Breast epithelium (tissue), 4 donors: ENCODE measurements at places on chromosomes 2 and 18.

- H3K27ac ChIP-seq: peak overlapping the region; percentile 11
- DNase-seq: no peak
- no peaks in the 10 kb centered on the region for H3K4me1 ChIP-seq
- H3K4me3 ChIP-seq: no peak overlapping the region
- H3K36me3 ChIP-seq: no peaks in the 10 kb centered on the region
These were observed 18.2 kb upstream of the ACSL3 start for GRCh38 chr2:222842491-222843174.

- H3K27ac ChIP-seq: no peak overlapping the region
- H3K27me3 ChIP-seq: no peaks in the 10 kb centered on the region
- H3K4me3 ChIP-seq: no peak overlapping the region
These were observed 443.6 kb upstream of the HNRNPA3 start for GRCh38 chr2:176769021-176769420.

DNA sequence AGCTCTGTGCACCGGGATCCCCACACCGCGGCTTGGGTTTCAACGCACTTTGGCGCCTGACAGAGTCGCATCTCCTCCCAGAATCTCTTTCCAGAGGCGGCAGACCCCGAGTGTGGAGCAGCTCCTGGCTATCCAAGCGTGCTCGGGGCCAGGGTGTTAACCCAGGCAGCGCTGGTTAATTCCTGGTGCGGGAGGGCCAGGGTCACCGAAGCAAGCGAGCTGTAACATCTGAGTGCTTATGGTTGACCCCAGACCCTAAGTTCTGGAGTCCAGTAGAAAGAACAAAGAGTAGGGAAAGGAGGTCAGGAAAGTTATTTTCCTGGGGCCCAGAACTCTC is 566 bp upstream of the OSR1 start:
- no peak for DNase-seq
- no peaks in the 10 kb centered on the region for H3K27me3 ChIP-seq
- no peaks in the 10 kb centered on the region for H3K36me3 ChIP-seq
- H3K4me3 ChIP-seq: peak overlapping the region; percentile 71
- H3K27ac ChIP-seq: peak overlapping the region; percentile 74

DNA sequence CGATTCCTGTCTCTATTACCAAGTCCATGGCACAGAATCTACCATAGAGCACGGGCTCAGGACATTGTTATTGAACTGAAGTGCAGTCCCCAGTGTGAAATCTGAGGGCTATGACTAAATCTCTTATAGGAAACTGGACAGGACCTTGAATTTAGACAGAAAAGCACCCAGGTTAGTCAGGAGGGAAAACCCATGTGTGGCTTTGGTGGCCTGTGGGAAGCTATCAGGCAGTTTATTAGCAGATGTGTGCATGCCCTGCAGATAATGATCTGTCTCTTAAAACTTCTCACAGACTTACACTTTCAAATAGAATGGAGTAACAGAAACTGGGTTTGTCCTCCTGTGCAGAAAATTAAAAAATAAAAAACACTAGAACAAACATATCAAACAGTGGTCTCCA is 610.0 kb upstream of the RAB6C start:
- no peak for DNase-seq
- no peak overlapping the region for H3K4me3 ChIP-seq
- no peaks in the 10 kb centered on the region for H3K4me1 ChIP-seq
- no peaks in the 10 kb centered on the region for H3K36me3 ChIP-seq
- no peak overlapping the region for H3K27ac ChIP-seq
- H3K27me3 ChIP-seq: no peaks in the 10 kb centered on the region

DNA sequence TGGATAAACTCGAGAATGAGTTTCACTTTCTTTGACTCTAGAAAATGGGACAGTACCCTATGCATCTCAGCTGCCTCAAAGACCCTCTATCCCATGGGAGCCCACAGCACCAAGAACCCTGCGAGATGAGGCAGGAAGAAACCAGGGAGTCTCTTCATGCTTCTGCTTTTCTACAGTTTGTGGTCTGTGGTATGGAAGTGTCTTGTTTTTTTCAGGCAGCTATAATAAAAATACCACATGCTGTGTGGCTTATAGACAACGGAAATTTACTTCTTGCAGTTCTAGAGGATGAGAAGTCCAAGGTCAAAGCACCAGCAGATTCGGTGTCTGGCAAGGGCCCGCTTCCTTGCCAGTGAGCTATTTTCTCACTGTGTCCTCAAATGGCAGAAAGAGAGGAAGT is 257.9 kb downstream of the SUCLG1 start:
- H3K27me3 ChIP-seq: no peaks in the 10 kb centered on the region
- no peak for DNase-seq
- no peaks in the 10 kb centered on the region for H3K36me3 ChIP-seq
- no peak overlapping the region for H3K27ac ChIP-seq
- H3K4me1 ChIP-seq: no peaks in the 10 kb centered on the region

DNA sequence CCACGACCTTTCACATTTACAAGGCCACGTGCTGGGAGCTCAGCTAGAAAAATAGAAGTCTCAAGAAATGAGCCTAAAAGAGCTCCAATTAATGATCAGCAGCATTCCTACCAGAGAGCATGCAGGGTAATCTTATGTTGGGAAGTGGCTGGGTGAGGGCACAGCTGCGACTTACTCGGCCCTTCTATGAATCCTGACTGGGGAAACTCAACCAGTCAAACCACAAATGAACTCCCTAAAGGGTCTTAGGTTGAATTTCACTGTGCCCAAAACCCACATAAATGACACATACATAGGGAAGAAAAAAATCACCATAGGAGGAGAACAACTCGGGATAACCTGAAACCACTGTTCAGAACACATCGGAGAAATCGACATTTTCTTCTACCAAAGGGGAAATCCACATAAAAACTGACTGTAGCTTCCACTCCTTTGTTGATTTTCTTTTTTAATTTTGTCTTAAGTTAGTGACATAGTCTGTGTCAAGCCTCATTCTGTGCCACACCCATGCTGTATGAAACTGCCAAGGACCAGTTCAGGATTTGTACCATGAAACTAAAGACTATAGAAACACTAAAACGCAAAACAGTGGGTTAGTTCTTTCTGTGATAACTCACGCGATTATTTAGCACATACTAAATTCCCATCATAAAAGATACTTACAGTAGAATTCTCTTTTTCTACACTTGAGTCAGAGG is 54.7 kb downstream of the UXS1 start:
- H3K36me3 ChIP-seq: no peaks in the 10 kb centered on the region
- H3K27me3 ChIP-seq: no peaks in the 10 kb centered on the region
- H3K4me3 ChIP-seq: no peak overlapping the region

- no peak overlapping the region for H3K27ac ChIP-seq
- H3K27me3 ChIP-seq: no peaks in the 10 kb centered on the region
- no peaks in the 10 kb centered on the region for H3K4me1 ChIP-seq
- no peak overlapping the region for H3K4me3 ChIP-seq
These were observed 225.5 kb upstream of the GALNT5 start for GRCh38 chr2:157032017-157032416.

GRCh38 chr2:28488858-28489575 is 6.8 kb upstream of the PLB1 start:
- no peak for DNase-seq
- no peaks in the 10 kb centered on the region for H3K4me1 ChIP-seq
- no peaks in the 10 kb centered on the region for H3K27me3 ChIP-seq

DNA sequence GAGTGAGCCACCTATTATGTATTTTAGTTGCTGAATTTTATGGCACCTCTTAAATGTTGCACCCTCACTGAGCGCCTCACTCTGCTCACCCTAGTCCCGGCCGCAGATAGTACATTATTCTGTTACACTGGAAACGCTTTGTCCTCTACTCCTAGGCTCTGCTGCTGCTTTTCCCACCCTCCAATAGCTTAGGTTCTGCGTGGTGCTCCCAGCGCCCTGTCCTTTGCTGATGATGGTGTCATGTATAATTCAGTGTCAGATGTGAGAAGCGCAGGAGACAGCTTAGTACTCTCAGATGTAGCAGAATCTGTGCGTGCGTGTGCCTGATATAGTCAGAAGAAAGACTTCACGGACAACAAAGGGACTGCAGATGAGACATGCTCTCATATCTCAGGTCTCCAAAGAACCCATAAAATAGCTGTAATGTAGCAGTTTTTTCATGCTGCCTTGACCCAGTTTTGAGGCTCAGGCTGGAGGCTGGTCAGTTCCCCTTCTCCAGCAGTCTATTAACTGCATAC is 1.4 kb upstream of the REEP1 start:
- H3K27me3 ChIP-seq: peaks cover 42% of the 10 kb centered on the region
- DNase-seq: no peak
- H3K36me3 ChIP-seq: no peaks in the 10 kb centered on the region
- H3K4me1 ChIP-seq: no peaks in the 10 kb centered on the region

GRCh38 chr2:122366427-122366826 is 611.0 kb downstream of the TSN start:
- H3K4me3 ChIP-seq: no peak overlapping the region
- no peaks in the 10 kb centered on the region for H3K27me3 ChIP-seq
- H3K4me1 ChIP-seq: no peaks in the 10 kb centered on the region
- H3K36me3 ChIP-seq: no peaks in the 10 kb centered on the region

GRCh38 chr2:130749641-130750040 is 5.7 kb upstream of the AMER3 start:
- no peak overlapping the region for H3K27ac ChIP-seq
- no peaks in the 10 kb centered on the region for H3K4me1 ChIP-seq
- no peak overlapping the region for H3K4me3 ChIP-seq
- no peaks in the 10 kb centered on the region for H3K27me3 ChIP-seq

GRCh38 chr2:1726558-1726957 is 17.8 kb downstream of the PXDN start:
- H3K4me1 ChIP-seq: peaks cover 6% of the 10 kb centered on the region
- no peak overlapping the region for H3K4me3 ChIP-seq
- no peak overlapping the region for H3K27ac ChIP-seq

DNA sequence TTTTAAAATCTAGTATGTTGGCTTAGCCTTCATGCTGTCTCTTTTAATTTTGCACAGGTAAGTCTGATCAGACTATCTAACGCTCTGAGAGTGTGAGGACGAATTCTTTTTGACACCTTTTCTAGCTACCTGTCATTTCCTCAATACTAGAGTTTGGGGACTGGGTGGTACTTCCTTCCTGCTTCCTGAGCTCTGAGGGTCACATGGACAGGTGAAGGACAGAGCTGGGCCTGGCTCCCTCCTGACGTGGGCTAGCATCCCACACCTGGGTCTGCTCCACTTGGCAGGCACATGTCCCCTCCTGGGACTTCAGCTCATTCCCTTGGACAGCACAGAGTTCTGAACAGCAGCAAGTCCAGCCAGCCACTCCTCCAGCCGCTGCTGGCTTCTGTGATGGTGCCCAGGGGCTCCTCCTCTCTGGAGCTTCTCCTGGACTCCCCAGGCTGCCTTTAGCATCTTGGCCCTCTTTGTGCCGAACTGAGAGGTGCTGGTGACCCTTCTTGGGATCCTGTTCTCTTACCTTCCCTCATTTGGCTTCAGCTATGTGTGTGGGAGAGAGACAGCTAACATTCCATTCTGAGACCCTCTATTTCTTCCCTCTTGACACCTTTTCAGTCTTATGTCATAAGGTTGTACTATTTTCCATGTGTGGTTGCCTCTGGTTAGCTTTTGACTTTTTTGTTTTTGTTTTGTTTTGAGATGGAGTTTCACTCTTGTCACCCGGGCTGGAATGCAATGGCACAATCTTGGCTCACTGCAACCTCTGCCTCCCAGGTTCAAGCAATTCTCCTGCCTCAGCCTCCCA is 106.9 kb downstream of the B3GNT2 start:
- H3K4me3 ChIP-seq: no peak overlapping the region
- H3K27me3 ChIP-seq: no peaks in the 10 kb centered on the region
- no peaks in the 10 kb centered on the region for H3K4me1 ChIP-seq
- H3K27ac ChIP-seq: no peak overlapping the region
- H3K36me3 ChIP-seq: no peaks in the 10 kb centered on the region

GRCh38 chr2:134603966-134604365 is 114.8 kb downstream of the TMEM163 start:
- H3K4me1 ChIP-seq: no peaks in the 10 kb centered on the region
- H3K27me3 ChIP-seq: no peaks in the 10 kb centered on the region
- no peak overlapping the region for H3K27ac ChIP-seq
- no peak for DNase-seq
- no peaks in the 10 kb centered on the region for H3K36me3 ChIP-seq
- no peak overlapping the region for H3K4me3 ChIP-seq

DNA sequence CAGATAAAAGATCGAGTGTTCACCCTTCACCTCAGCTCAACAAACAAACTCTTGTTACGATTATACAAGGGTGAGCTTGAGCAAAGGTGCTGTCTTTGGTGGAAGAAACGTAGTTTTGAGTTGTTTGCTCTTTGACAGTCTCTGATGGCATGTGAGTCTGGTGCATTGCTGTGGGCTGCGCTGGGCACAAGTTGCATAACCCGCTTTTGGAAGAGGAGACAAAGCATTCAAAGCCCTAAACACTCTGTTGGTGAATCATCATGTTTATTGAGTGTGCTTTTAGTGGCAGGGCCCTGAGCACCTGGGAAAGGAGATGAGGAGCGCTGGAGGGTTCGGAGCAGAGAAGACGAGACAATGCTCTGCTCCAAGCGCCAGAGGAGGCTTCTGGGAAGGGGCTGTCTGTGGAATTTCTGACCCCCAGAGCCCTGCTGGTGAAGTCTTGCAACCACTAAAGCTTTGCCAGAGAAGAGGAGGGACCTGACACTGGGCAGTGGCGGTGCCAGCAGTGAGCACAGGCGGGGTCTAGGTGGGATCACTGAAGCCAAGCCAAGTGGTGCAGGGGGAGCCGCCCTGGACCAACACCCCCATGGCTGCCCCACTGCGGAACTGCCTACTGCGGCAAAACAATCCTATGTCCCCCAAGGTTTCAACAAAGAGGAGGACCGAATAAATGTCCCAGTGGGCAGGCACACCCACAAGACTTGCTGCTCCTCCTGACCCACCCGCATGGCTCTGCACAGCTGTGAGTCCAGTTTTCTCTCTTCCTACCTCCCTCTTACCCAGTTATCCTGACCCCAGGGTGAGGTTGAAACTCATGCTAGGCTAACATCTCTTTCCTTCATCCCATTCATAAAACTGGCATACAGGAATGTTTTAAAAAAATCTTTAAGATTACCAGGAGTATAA is 64.0 kb downstream of the TNFRSF11A start:
- no peak for DNase-seq
- no peaks in the 10 kb centered on the region for H3K27me3 ChIP-seq
- no peaks in the 10 kb centered on the region for H3K4me1 ChIP-seq

GRCh38 chr2:84197901-84198300 is 261.2 kb downstream of the SUCLG1 start:
- no peak overlapping the region for H3K4me3 ChIP-seq
- no peaks in the 10 kb centered on the region for H3K27me3 ChIP-seq
- no peaks in the 10 kb centered on the region for H3K4me1 ChIP-seq
- H3K36me3 ChIP-seq: no peaks in the 10 kb centered on the region
- no peak for DNase-seq

DNA sequence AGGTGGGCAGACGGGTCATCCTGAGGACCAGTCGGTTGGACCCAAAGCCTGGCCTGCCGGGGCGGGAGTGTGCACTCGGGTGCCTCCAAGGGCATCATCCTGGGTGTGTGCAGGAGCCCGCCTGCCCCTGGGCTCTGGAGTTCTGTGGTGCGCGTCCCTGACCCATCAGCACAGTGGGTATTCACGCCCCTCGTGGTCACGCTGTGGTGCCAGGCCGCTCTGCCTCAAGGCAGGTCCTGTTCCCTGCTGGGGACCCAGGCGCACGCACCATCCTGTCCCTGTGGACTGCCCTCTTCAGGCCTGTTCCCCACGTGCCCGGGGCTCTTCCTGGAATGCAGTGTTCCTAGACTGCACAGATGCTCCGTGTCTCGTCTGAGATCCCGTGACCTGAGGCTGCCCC is 14.3 kb upstream of the D2HGDH start:
- peaks cover 11% of the 10 kb centered on the region for H3K36me3 ChIP-seq
- H3K4me3 ChIP-seq: no peak overlapping the region
- H3K4me1 ChIP-seq: no peaks in the 10 kb centered on the region
- no peak for DNase-seq
- no peak overlapping the region for H3K27ac ChIP-seq
- H3K27me3 ChIP-seq: no peaks in the 10 kb centered on the region
